Activated CD4-positive, alpha-beta T cell treated with anti-CD3 and anti-CD28 coated beads for 24 hours (primary cell): ENCODE measurements at places on chromosomes 12 and 14.

GRCh38 chr14:40762685-40763084 lies 844.0 kb upstream of the LRFN5 start:
- DNase-seq: no peak

GRCh38 chr12:24721191-24721590 lies 227.7 kb downstream of the BCAT1 start:
- DNase-seq: no peak

DNA sequence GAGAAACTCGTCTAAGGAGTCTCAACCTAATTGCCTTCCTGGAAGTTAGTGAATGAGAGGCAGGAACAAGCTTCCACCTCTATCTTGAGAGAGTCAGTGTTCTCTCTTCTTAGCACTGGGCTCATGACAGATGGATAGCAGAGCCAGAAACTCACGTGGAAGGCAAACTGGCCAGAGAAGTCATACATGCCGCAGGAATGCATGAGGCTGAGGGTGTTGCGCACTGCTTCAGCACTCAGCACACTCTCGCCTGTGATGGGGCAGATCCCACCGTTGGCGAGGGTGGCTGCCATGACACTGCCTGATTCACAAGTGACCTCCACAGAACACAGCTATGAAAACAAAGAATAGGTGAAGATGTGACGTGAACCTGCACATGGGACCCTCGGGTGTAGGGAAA lies 6.0 kb downstream of the SPRYD4 start:
- no peak for DNase-seq

DNA sequence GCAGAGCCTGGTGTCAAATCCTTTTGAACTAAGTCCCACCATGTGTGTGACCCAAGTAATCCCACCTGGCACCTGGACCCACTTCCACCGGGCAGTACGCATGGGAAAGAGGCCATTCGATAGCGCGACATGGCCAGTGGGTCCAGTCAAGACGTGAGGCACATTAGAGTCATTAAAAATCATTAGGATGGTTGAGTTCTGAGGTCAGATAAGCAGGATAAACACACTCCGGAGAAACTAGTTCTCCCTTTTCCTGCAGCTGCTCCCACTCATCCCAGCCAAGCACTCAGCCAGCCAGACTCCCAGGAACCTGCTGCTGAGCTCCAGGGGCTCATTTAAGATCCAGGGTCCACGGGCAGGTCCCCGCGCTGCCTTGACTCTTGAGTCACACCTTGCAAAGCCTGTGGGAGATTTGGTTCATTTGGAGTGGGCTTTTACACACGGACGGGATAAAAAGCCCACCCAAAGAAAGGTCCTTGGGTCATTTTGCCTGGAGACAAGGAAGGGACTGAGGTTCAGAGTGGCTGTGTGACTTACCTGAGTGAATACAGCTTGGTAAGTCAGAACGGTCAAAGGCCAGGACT lies 313.9 kb downstream of the BCL11B start:
- DNase-seq: no peak

DNA sequence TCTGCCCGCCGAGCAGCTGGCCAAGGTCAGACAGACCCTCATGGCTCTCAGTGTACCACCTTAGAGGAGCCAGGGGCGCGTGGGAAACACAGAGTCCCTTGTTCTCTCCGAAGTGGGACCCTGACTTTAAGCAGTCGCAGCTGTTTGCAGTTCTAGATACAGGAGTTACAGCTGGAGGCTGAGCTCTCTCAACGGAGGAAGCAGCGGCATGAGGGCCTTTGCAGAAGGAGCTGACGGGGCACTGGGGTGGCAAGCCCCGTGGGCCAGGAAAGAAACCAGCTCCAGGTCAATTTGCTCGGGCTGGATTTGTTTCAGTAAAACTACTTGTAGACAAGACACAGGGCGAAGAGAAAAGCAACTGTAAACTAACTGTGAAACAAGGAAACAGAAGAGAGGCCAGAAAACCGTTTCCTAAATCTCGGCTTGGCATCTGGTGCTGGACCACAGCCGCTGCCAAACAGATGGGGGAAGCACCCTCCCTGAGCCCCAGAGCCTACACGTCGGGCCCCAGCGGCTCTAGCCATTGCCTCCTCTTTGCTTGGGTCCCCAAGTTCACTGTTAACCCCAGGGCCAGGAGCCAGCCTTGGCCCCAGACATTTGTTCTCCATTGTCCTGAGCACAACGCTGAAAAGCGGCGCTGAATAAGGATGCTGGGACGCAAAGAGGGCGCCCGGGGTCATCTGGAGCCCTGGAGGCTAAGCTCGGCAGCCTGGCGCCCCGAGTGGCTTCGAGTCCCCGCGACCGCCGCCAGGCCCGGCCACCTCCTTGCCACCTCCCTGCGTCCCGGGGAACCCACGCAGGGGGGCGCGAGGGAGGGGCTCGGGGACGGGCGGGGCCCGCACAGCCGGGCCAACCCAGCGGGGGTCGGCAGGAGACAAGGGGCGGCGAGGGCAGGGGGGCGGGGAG lies 914 bp upstream of the PACS2 start:
- DNase-seq: no peak

GRCh38 chr12:73998894-73999293 lies 538.7 kb upstream of the ATXN7L3B start:
- DNase-seq: no peak

DNA sequence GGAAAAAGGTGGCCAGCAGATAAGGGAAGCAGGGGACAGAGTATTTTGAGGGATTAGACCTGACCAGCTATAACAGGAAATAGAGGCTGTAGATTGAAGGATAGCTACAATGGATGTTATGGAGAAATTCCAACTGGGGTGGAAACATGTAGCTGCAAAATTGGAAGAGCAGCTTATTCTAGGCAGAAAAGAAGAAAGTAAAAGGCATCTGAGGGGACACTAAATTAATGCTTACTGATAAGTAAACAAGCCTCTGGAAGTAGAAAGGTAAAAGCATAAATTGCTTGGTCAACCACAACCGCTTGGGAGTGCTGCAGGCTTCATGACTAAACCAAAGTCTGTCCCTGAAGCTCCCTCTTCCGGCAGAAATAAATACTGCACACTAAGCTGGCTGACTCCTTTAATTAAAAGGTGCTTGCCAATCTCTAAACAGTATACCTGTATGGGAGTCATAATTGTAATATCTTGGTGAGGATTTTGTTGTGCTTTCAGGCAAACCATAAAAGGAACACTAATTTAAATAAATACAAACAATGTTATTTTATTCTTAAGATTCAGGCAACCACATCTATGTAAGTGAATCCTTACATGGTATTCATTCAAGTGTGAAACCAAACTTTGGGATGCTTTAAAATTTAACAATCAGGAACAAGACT lies 7.7 kb downstream of the UBC start:
- DNase-seq: peak; percentile 93

- no peak for DNase-seq
Observed at GRCh38 chr14:42980419-42980818, 1373.7 kb downstream of the LRFN5 start.

- no peak for DNase-seq
Observed at GRCh38 chr12:107622001-107622400, 63.6 kb upstream of the PWP1 start.

DNA sequence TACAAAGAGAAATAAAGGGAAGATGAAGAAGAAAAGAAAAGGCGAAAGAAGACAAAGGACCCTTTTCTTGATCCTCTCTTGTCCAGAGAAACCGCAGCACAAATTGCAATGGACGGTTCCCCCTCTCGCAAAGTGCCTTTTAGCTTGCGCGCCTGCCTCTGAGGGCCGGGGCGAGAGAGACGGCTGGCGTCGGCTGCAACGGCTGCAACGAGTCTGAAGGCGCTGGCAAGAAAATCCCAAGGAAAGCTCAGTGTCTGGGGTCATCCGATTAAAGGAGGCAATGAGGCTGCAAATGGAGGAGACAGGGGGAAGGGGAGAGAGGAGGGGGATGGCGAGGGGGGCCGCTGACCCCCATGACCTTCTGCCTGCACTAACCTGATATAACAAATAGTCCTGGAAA lies 671.5 kb downstream of the MED13L start:
- DNase-seq: no peak

GRCh38 chr12:114400361-114400811 lies 5.6 kb downstream of the TBX5 start:
- no peak for DNase-seq

DNA sequence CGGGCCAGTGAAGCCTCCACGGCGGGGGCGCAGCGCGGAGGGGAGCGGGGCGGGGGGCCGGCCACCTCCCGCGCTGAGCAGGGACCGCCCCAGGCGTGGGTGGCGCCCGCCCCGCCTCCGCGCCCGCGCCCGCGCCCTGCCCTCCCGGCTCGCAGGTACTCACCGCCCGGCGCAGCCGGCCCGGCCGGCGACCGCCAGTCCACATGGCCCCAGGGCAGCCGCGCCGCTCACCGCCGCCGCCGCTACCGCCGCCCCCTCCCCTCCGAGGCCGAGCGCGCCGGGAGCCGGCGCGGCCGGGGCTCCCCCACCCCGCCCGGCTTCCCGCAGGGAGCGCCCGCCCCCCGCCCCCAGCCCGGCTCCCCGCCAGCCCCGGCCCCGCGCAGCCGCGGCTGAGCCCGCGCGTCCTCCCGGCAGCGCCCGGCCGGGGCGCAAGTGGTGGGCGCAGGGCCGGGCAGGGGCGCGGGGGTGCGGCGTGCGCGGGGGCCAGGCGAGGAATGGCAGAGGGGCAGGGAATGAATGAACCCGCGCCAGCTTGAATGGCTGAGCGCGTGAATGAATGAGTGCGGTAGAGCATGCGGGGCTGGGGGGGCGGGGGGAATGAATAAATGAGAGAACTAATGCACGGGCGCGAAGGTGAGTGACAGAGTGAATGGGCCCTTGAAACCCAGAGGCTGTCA lies at the start of gene BEGAIN:
Gene BEGAIN (minus strand): TSS at position 332 of the 677 bp plus-strand sequence. CDS start 127 bp downstream, at position 205.
- peak; percentile 45 for DNase-seq

GRCh38 chr12:114440270-114441038 lies 34.5 kb upstream of the TBX5 start:
- no peak for DNase-seq

DNA sequence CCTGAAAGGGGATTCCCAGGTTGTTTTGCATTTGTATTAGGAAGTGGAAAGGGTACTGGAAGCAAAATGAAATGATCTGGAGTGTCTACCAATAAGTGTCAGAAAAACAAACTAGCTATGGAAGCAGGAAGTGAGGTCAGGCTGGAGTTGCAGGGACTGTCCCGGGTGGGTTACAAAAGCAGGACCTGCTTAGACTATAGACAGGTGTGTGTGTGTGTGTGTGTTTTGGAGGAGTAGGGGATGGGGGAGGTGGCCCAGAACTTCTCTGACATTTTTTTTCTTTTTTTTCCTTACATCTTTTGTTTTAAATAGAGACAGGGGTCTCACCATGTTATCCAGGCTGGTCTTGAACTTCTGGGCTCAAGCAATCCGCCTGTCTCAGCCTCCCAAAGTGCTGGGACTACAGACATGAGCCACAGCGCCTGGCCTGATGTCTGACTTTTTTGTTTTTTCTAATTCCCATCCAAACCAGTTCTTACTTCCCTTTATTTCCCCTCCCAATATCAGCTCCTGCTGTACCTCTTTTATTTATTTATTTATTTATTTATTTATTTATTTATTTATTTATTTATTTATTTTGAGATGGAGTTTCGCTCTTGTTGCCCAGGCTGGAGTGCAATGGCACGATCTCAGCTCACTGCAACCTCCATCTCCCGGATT lies 512 bp upstream of the RND1 start:
- no peak for DNase-seq

GRCh38 chr14:59247801-59248584 lies 59.5 kb downstream of the DAAM1 start:
- no peak for DNase-seq

DNA sequence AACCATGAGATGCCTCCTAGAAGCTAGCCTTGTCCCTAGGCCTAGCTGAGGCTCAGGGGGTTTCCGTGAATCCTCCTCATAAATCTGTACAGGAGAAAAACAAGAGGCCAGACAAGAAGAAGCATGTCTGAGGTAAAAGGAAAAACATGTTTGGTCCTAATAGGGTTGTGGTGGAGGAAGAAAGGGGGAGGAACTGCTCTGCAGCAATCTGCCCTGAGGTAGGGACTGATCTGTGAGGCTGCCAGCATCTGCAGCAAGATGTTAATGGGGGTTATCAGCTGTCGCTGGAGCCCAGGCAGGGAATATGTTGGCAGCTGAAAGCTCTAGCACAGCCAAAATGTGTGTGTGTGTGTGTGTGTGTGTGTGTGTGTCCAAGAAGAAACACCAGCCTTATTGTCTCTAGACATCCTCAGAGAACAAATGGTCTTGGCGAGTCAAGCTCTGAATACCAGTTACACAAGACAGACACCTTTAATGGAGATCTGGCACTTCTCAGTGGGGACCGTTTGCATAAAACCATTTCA lies 218.5 kb downstream of the NUAK1 start:
- no peak for DNase-seq

DNA sequence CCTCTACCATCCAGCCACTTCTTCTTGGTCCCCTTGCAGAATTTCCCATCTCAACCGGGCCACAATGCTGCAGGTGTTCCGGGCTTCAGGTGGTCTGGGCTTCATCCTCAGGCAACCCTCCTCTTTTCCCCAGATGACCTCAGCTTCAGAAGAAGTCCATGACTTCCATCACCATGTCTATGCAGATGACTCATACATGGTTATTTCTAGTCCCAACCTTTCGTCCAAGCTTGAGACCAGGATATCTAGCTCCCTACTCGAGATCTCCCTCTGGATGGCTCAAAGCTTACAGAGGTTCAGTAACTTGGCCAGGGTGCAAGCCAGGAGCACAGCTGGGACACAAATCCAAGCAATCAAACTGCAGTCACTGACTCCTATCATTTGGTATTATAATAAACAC lies 154.6 kb upstream of the NOS1 start:
- DNase-seq: no peak

- no peak for DNase-seq
Observed at GRCh38 chr12:82874945-82875344, 188.2 kb downstream of the TMTC2 start.

DNA sequence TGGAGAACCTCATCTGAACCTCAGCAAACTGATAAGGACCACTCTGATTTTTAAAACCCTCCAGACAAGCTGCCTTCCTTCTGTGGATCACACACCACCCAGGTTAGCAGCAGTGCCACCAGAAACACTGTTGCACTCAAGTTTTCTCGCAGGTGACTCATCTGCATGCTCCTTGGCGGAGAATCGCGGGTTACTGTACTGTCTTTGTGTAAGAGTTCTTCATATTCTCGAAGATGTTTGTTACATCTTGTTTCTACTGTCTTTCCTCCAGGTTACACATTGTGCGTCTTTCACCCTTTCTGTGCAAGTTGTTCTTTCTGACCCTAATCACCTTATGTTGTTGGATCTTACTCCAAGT lies 331.2 kb downstream of the CACNA1C start:
- DNase-seq: no peak

- no peak for DNase-seq
Observed at GRCh38 chr12:111238075-111238734, 130.7 kb downstream of the PHETA1 start.

- no peak for DNase-seq
Observed at GRCh38 chr12:39401459-39401858, 41.5 kb downstream of the KIF21A start.
